Thoracic aorta (tissue), 2 donors: ENCODE measurements at places on chromosomes 6 and 20.

DNA sequence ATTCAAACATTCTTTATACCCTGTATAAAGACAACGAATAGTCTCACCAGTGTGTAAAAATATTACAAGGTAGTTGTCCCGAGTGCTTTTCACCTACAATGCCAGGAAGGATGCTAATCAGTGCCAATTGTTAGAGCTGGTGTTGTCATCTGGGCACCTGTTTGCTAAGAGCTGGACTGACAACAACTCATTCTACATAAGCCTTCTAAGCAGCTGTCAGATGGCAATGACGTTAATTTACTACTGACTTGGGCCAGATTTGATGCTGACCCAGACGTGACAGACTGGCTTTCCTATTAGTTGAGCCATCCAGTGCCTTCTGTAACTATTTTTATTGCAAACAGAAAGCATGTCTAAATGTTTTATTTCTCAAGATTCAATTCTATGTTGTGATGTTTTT lies 355.2 kb downstream of the ADGRB3 start:
- no peaks in the 10 kb centered on the region for H3K36me3 ChIP-seq
- no peaks in the 10 kb centered on the region for H3K27me3 ChIP-seq
- H3K4me3 ChIP-seq, result no peak overlapping the region
- no peaks in the 10 kb centered on the region for H3K4me1 ChIP-seq
- no peak for DNase-seq

- no peaks in the 10 kb centered on the region for H3K36me3 ChIP-seq
- no peaks in the 10 kb centered on the region for H3K4me1 ChIP-seq
Measured at GRCh38 chr6:96907498-96907897, 9.8 kb upstream of the NDUFAF4 start.

DNA sequence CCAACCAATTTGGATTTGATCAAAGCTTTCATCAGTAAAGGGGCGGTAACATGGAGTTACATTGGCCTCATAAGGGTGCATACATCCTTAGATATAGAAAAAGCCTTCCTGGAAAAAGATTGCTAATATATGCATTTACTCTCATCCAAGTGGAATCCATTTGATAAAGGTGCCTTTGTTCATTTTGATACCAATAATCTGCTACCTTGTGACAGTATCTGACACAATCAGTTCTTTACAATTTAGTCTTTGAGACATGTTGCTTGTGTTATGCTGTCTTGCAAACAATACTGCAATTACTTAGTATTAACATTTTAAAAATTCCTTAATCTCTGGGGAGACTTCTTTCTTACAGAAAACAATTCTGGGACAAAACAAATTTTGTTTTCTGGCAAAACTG lies 654.4 kb upstream of the SLC35B3 start:
- H3K27ac ChIP-seq, result no peak overlapping the region
- H3K4me3 ChIP-seq, result no peak overlapping the region
- H3K27me3 ChIP-seq, result no peaks in the 10 kb centered on the region
- no peak for DNase-seq
- no peaks in the 10 kb centered on the region for H3K4me1 ChIP-seq

GRCh38 chr6:107628878-107629277 lies 139.0 kb downstream of the SOBP start:
- H3K4me3 ChIP-seq, result no peak overlapping the region
- H3K36me3 ChIP-seq, result no peaks in the 10 kb centered on the region
- peaks cover 6% of the 10 kb centered on the region for H3K4me1 ChIP-seq
- H3K27ac ChIP-seq, result no peak overlapping the region
- no peaks in the 10 kb centered on the region for H3K27me3 ChIP-seq

DNA sequence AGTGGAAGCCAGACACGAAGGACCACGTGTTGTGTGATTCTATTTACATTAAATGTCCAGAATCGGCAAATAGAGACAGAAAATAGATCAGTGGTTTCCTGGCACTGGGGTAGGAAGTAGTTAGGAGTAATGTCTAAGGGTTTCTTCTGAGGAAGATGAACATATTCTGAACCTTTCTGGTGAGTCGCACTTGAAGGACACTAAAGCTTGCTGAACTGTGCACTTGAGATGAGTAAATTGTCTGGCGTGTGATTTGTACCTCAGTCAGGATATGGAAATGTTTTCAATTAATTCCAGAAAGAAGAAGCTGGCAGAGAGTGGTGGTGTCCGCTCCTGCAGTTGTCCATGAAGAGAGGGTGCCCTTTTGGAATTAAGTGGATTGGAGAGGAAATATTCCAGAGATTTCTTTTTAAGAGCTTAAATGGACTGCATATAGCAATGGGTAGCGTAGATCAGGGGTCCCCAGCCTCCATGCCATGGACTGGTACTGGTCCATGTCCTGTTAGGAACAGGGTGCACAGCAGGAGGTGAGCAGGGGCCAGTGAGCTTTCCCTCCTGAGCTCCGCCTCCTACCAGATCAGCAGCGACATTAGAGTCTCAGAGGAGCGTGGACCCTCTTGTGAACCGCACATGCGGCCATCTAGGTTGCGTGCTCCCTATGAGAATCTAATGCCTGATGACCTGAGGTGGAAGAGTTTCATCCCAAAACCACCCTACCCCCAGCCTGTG lies 12.4 kb upstream of the KIF25 start:
- DNase-seq, result no peak
- no peak overlapping the region for H3K4me3 ChIP-seq
- H3K36me3 ChIP-seq, result no peaks in the 10 kb centered on the region
- no peaks in the 10 kb centered on the region for H3K4me1 ChIP-seq

GRCh38 chr20:20198011-20198410 lies 145.7 kb downstream of the CFAP61 start:
- no peaks in the 10 kb centered on the region for H3K27me3 ChIP-seq
- DNase-seq, result no peak
- H3K4me1 ChIP-seq, result no peaks in the 10 kb centered on the region
- no peak overlapping the region for H3K4me3 ChIP-seq

DNA sequence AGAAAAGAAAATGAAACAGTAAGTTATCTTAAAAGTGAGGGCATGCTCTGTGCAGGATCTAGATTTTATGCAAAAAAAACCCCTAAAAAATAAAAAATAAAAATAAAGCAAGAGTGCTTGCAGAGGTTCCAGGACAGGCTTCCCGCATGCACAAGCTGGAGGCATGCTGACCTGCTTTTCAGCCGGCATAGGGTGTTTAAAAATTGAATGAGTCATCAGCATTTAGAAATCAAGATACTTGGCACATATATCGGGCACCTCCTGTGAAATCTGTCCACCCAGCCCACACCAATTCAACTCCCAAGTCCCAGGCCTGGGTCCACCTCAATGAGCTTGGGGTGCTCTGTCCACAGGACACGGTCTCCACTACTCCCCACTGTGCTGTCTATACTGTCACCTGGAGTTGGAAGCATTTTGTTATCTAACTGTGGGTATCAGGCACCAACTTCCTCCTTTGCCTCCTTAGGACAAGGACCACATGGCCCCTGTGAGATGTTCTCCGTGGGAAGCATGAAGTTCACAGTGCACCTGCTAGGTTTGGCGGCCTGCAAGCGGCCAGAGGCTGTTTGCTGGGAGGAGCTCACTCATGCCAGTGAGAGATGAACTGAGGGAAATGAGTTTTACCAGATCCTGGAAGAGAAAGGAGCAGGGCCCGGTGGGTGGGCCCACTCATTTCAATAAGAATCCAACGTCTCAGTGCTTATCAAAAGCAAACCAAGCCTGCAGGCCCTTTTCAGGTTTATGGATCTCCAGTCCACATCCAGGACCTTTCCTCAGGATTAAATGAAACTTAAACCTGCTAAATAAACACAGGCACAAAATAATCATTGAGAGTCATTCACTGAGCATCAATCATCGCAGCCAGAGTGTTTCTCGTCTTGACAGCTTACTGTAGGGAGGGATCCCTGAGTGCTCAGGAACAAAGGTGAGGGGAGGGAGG lies 121.1 kb downstream of the FOXA2 start:
- no peak overlapping the region for H3K4me3 ChIP-seq
- H3K36me3 ChIP-seq, result no peaks in the 10 kb centered on the region
- no peak overlapping the region for H3K27ac ChIP-seq
- no peak for DNase-seq

GRCh38 chr6:2183246-2183645 lies 62.2 kb downstream of the GMDS start:
- H3K27me3 ChIP-seq, result no peaks in the 10 kb centered on the region
- H3K36me3 ChIP-seq, result no peaks in the 10 kb centered on the region
- no peak for DNase-seq
- H3K27ac ChIP-seq, result no peak overlapping the region
